H1 (cell line): ENCODE measurements at places on chromosomes 4 and X. TPM values are rescaled to one million over a fixed set of nuclear protein-coding genes. Genes with fewer than 3 reads are reported as not detected.

The TMSB15A gene
- 80.4 and 189 TPM in 2 replicates for polyA plus RNA-seq

The HAND2 gene
- polyA plus RNA-seq = 0.05 TPM in 1 of 2 replicates, not detected in the other

The TMEM156 gene
- polyA plus RNA-seq = not detected in 2 replicates

The PNCK gene
- polyA plus RNA-seq = 6.3 and 13.9 TPM in 2 replicates

The HMX1 gene
- polyA plus RNA-seq = 0.08 TPM in 1 of 2 replicates, not detected in the other

The MEPE gene
- polyA plus RNA-seq = not detected in 2 replicates

The IQSEC2 gene
- 6.1 and 11.6 TPM in 2 replicates for polyA plus RNA-seq

The GYPA gene
- polyA plus RNA-seq = not detected in 2 replicates

The AFM gene
- polyA plus RNA-seq = not detected in 2 replicates

The RPL34 gene
- polyA plus RNA-seq = 1,414 and 2,987 TPM in 2 replicates

The TLR2 gene
- 0.67 and 1.3 TPM in 2 replicates for polyA plus RNA-seq
